ENCODE measurements at places on chromosomes 4 and X.

GRCh38 chr4:73599182-73599581 lies 21.1 kb downstream of the RASSF6 start:
- no peak for DNase-seq

DNA sequence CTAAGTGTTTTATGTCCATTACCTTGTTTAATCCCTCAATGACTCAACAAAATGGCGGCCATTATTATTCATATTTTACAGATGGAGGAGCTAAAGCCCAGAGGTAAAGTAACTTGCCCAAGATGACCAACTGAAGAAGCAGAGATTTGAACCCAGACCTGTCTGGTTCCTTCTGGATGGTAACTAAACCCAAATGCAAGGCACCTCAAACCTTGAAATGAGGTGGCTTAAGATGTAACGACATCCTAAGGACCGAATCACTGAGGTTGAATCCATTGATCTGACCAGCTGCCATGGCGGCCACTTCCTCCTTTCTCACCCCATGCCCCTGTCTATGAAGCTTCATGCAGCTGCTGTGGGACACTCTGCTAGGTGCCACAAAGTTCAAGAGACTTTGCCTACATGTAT lies 932 bp downstream of the TLR10 start:
- no peak for DNase-seq

DNA sequence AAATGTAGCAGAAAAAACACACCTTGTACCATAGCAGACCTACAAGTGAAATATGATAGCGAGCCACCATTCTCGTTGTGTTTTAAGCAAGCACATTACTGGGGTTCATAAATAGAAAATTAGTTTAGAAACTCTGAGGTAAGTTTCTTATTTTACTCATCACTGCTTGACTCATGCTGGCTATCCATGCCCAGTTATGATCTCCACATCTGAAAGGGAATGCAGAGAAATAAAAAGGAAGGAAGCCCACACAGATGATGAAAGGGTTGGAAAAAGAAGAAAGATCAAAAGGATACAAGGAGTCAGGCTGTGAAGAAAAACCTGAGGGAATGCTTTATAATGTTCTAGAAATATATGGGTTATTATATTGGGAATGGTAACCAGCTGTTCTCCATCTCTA lies 54.5 kb downstream of the CAMK2D start:
- no peak for DNase-seq

DNA sequence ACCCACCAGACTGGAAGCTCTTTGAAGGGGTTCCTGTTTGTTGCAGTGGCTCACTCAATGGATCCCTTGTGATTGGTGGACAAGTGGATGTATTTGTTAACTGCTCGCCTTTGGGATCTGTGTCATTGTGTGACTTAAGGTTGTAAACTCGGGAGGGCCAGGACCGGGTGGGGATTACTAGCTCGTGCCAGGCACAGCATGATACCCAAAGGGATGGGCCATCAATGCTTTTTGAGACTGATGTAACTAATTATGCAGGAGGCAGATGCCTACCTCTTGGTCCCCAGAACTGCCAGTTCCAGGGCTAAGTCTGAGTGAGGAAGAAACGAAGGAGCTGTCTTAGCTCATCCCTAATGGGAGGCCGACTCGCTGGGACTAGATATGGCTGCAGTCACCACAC lies 27.7 kb downstream of the UTP14A start:
- DNase-seq: no peak

GRCh38 chr4:118721752-118722151 lies 36.6 kb downstream of the METTL14 start:
- DNase-seq: no peak

DNA sequence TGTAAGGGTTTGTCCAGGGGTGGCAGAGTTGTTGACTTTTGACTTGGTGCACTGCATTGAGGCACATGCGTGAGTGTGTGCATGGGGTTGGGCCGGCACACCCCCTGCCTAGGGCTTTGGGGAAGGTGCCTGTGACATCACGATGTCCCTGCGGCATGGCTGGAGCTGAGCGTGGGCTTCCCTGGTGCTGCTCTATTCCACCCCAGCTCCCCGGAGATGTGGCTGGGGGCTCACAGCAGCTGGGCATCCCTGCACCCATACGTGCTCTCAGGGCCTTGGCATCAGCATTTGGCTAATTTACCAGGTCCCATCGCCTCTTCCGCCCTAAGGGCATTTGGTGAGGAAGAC lies 5.7 kb downstream of the PSAPL1 start:
- DNase-seq: no peak

All from activated CD4-positive, CD25-positive, alpha-beta regulatory T cell treated with anti-CD3 and anti-CD28 coated beads, Interleukin-2, amount 50 U/mL, for 16 hours (primary cell).